Right lobe of liver (tissue), 6 donors: ENCODE measurements at places on chromosomes 2 and 18.

DNA sequence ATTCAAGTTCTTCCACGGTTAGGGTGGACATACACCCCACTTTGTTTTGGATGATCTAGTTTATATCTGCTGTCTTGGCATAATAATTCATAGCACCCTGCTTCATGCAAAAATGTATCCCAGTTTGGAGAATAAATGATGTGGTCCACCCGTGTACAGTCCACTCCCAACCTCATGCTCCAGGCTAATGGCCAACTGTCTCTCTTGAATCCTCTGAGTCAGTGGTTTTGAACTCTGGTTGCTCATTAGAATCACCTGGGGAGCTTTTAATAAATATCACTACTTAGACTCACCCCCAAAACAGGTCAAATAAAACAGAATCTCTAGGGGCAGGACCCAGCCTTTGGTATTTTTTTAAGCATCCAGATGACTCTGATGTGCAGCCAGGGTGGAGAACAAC is 78.5 kb downstream of the SDC1 start:
- no peak for DNase-seq

DNA sequence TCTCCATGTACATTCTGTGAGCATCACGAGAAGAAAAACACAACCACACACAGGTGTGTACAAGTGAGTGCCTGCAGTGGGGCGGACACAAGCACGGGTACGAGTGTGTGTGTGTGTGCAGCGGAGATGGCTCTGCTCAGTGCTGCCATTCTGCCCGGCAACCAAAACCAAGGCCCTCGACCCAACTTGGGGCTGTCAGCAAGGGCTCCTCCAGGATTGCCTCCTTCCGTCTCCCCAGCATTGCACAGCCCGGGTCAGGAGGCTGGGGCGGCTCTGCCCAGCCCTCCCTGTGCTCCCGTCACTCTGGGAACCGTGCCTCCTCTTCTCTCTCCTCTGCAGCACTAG is 66.5 kb downstream of the PXDN start:
- DNase-seq = no peak

- DNase-seq = no peak
Measured at GRCh38 chr2:238404406-238405216, 22.1 kb upstream of the ASB1 start.

DNA sequence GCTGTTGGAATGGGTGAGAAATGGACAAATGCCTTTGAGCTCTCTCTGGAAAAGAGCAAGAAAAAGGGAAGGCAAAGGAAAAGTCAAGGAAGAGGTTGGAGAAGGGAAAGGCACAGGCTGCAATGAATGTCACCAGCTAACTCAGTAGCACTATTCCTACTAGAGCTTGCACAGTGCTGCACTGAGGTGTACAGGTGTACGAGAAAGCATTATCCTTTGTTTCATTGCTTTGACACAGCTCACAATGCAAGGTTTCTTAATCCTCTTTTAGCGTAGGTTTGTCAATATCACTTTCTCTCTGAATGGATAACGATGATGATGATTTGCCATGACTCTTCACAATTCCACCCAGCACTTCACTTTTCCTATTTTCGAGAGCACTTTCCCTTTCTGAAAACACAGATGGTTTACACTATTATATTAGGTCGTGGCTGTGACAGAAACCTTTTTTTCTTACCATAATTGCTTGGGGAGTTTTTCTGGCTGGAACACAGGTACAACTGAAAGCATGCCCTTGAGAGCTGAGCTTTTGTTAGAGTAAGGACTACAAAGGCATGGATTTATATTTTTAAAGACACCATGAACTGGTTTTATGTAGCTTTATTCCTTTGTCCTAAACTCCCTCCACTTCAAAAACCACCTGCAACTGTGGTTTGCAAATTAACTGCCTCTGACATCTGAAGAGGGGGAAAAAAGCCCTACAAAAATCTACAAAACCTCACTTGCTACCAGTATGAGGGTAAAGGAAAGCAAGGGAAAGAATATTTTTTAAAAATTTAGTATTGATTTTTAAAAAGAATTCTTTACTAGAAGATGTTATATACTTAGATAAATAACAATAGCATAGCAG is 265.5 kb downstream of the TGIF1 start:
- no peak for DNase-seq

DNA sequence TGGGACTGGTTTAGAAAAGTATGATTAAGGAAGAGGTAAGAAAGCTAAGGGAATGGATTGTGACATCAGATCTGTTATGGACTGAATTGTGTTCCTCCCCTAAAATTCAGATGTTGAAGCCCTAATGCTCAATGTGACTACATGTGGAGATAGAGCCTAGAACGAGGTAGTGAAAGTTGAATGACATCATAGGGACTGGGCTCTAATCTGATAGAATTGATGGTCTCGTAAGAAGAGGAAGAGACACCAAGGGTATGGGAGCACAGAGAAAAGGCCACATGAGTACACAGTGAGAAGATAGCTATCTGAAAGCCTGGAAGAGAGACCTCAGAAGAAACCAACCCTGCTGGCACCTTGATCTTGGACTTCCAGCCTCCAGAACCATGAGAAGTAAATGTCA is 178.3 kb downstream of the TRIB2 start:
- DNase-seq = no peak

GRCh38 chr2:218367415-218368149 is 10.9 kb downstream of the CATIP start:
- DNase-seq = peak; percentile 95

DNA sequence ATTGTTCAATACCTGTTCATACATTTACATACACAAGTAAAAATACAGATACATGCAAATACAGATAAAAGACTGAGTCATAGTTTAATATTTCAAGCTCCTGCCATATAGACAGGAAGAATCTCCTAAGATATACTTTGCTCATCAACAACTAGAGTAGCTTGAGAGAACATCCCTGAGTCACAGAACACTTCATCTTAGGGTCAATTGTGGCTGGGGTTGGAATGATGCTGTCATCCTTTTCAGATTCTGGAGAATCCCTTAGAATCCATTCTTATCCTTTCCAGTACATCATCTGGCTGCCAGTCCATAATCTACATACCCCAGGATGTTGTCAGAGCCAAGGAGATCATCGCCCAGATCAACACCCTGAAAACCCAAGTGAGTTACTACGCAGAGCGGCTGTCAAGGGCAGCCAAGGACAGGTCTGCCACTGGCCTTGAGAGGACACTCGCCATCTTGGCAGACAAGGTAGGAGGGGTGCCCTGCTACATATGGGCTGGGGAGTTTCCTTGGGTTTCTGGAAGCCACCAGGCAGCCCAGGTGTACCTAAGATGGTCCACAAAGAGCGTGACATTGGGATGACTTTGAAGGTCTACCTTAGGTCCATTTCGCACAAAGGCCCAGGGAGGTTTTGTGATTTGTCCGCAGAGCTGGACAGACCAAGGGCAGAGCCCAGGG is 55.7 kb downstream of the COA5 start:
- DNase-seq = no peak

DNA sequence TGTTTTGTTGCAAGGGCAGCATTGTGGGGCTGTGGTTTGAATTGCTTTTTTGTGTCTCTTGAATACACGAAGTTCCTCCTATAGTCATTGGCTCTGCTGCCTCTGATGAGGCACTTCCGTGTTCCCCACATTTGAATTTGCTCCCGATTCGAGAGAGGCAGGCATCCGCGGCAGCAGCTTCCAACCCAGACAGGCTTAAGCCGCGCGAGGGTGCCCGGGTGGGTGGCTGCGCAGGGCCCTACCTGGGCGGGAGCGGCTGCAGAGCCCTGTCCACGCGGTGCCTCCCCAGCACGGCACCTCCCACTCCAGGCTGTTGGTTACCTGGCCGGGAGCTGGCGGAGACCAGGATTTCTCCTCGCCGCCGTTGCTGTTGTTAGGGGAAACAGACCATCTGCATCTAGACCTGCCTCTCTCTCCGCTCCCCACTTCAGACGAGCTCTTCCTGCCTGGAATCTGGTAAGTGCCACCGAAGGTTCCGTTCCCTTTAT is 151.3 kb downstream of the NEDD4L start:
- no peak for DNase-seq

DNA sequence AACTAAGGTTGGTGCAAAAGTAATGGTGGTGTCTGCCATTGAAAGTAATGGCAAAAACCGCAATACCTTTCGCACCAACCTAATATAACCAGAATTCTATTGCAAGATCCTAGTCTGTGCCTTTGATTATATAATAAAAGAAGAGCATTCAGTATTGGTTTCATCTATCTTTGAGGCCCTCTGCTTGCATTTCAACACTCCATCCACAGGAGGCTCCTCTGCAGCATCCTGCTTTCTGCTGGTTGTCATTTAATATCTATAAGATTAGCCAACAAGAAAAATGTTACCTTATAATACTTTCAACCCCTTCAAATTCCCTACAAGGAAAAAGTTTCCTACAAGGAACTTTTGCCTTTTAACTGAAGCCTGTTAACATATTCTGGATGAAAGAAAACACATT is 139.2 kb downstream of the CDCA7 start:
- DNase-seq = no peak

DNA sequence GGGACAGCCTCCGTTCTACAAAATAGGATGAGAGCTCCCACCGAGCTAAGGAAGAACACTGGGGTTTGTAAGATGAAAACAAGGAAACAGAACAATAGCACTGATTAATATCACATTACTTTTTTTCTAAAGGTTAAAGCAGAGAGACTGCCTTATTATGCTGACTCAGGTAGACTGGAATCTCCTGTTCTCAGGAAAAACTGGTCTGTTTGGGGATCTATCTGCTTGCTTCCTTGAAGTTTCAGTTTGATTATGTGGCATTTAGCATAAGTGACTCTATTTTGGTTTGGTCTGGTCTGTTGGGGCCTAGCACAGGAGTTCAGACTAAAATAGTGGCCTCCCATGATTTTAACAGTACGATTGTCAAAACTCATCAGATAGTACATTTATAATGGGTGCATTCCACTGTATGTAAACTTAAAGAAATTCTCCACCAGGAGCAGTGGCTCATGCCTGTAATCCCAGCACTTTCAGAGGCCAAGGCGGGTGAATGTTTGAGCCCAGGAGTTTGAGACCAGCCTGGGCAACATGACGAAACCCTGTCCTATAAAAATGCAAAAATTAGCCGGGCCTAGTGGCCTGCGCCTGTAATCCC is 64.1 kb upstream of the NDUFV2 start:
- no peak for DNase-seq

GRCh38 chr2:219613461-219614070 is 13.9 kb upstream of the SLC4A3 start:
- no peak for DNase-seq

GRCh38 chr18:61710082-61710620 is 182.7 kb downstream of the RNF152 start:
- DNase-seq = no peak

DNA sequence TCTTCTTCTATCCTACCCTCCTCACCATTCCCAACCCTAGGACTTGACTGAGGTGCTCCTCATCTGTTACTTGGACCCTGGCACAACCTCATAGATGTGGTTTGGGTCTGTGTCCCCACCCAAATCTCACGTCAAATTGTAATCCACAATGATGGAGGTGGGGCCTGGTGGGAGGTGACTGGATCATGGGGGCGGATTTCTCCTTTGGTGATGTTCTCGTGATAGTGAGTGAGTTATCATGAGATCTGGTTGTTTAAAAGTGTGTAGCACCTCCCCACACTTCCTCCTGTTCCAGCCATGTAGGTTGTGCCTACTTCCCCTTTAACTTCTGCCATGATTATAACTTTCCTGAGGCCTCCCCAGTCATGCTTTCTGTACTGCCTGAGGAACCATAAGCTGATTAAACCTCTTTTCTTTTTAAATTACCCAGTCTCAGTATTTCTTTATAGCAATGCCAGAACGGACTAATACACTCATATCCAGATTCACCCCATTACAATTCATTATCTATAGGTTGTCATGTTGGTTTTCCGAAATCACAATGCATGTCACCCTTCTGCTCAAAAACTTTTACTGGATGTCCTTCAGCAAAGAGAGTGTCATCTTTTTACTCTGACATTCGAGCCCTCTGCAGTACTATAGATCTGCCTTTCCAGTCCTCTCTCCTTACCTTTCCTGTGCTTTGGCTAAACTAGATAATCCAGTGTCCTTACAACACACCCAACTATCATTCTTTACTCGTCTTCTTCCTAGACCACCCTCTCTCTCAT is 45.7 kb downstream of the APOB start:
- peak; percentile 55 for DNase-seq
